ENCODE measurements at places on chromosomes 12 and 14.
A peak's percentile ranks its signal among the peaks of the same experiment; 100 is the strongest.

- DNase-seq: no peak
These were observed 175.1 kb upstream of the SLC38A2 start for GRCh38 chr12:46547421-46548354.

- no peak for DNase-seq
These were observed 123.2 kb downstream of the SNAPC1 start for GRCh38 chr14:61885203-61885961.

- no peak for DNase-seq
These were observed 23.3 kb downstream of the INSM2 start for GRCh38 chr14:35557221-35557747.

GRCh38 chr12:26868447-26869103 is 35.6 kb upstream of the ITPR2 start:
- DNase-seq: peak; percentile 73

GRCh38 chr14:95895720-95896119 is 19.1 kb downstream of the TUNAR start:
- DNase-seq: peak; percentile 42

- DNase-seq: peak; percentile 3
These were observed 22.8 kb downstream of the GALNT8 start for GRCh38 chr12:4743046-4743445.

- no peak for DNase-seq
These were observed 867 bp upstream of the TDG start for GRCh38 chr12:103964805-103965204.

DNA sequence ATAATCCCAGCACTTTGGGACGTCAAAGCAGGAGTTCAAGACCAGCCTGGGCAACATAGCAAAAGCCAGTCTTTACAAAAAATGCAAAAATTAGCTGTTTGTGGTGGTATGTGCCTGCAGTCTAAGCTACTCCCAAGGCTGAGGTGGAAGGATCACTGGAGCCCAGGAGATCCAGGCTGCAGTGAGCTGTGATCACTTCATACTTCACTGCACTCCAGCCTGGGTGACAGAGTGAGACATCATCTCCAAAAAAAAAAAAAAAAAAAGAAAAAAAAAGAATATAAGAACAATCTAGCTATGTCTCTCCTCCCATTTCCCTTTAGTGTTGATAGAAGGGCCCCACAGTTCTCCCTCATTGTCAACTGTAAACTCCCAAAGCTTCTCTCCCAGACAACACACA is 3.5 kb upstream of the BCAT1 start:
- DNase-seq: no peak

- DNase-seq: no peak
These were observed 3.1 kb downstream of the EMP1 start for GRCh38 chr12:13199592-13199991.

- no peak for DNase-seq
These were observed 13.1 kb downstream of the ITGA7 start for GRCh38 chr12:55694651-55695050.

GRCh38 chr14:90681929-90682328 is 134.3 kb downstream of the TTC7B start:
- DNase-seq: no peak

- DNase-seq: peak; percentile 34
These were observed 13.1 kb upstream of the ANP32D start for GRCh38 chr12:48459259-48459658.

- DNase-seq: no peak
These were observed 164.4 kb upstream of the HIF1A start for GRCh38 chr14:61530896-61531295.

DNA sequence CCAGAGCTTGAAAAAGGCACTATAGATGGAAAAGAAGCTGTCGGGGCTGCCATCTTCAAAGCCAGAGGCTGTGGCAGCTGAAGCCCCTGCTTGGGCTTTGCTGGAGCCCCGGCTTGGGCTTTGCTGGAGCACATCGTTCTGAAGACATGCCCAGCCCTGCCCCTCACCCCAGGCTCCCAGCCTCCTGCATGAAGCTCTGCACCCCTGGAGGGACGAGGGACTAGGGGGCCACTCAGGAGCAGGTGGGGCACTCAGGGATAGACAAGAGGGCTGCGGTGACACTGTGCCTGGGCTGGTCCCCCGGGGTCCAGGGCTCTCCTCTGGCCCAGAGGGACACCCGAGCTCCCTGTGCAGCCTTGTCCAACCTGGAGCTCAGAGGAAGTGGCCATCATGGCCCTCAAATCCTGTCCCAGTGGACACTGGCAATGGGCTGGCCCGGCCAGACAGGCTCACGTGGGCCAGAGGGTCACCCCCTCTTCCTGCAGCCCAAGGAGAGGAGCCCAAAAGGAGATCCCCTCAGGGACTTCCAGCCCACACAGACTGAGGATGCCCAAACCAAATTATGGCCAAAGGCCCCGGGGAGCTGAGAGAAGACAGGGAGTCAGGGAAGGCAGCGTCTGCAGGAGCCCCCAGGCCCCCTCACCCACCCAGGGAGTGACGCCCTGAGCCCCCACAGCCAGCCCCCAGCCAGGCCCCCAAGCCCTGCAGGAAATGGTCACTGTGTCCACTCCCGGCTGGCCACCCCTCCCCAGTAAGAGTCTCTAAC is 23.1 kb upstream of the C14orf180 start:
- DNase-seq: no peak

- DNase-seq: peak; percentile 10
These were observed 310.2 kb downstream of the CCDC91 start for GRCh38 chr12:28500373-28501024.

- no peak for DNase-seq
These were observed 67.2 kb downstream of the HECTD4 start for GRCh38 chr12:112314981-112315380.

DNA sequence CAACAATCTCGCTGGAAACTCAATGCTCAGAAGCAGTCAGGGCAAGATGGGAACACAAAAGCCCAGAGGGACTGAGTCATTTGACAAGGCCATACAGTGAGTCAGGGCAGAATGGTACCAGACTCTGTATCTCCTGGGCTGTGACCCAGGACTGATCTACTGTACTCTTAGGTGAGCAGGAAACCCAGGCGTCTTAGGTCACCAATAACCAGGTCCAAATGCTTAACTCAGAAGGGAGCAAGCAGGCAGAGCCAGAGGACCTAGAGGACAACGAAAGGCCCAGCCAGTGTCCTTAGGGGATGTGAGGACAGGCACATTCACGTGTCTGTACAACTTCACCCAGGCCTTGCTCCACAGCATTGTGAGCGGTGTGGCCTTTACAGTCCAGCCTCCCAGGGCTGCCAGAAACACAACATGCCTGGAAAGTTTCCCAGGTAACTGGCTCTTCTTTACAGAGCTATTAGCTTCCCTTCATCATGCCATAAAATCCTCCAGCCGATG is 69.9 kb downstream of the ARL6IP4 start:
- no peak for DNase-seq

DNA sequence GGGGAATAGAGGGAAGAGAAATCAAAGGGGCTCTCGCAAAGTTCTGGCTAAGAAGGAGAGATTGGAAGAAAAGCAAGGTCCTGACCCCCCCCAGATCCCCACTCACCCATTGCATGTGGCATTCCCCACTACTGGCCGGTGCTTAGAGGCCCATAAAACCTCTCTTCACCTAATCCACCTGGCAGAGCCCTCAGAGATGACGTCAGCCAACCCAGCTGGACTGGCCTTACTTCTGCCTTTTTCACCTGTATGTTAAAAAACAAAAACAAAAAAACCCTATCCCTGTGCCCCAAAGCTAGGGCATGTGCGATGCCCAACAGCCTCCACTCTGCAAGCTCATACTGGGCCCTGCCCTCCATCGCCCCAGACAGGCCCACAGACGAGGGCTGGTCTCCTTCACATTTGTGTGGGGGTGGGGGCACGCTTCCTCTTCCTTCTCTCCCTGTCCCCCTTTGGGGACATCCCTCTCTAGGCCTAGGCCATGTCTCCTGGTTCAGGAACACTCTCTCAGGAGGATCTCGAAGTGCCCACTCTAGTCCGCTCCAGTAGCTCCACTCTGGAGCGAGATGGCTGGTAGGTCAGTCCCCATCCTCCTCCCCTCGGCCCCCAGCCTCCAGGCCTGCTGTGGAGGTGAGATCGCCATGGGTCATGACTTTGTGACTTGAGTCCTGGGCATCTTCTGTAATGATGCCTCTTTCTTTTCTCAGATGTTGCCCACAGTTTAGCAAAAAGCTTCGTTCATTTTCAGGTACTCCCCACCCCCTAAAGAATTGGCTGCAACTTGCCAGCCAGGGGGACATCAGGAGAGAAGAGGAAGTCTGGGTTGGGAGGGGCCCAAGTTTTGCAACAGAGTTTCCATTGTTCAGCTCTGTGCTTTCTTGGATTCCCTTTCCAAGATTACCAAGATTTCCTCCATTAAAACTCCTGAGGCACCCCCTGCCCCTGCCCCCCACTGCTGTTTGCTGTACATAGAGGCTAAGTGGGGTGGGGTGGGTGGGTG is 37.0 kb downstream of the FIGNL2 start:
- no peak for DNase-seq

- DNase-seq: peak; percentile 80
These were observed 66.3 kb downstream of the CLIP1 start for GRCh38 chr12:122356192-122356635.

DNA sequence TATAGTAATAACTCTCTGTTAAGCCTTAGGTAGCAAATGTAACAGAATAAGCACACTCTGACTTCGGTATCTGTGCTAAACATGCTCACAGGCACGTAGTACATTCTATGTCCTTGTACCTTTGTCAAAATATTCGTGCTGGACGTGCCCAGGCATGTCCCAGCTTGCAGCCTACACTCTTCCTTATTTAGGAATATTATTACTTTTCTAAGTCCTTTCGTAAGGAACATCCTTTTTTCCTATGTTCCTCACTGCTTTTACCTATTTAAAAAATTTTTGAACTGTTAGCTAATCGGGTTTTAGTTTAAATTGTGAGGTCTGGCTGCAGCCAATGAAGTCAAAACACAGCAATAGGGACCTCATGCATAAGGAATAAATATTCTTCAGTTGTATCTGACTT is 24.1 kb upstream of the UBC start:
- DNase-seq: peak; percentile 47

GRCh38 chr12:88309546-88309945 is 167.4 kb downstream of the TMTC3 start:
- DNase-seq: no peak

GRCh38 chr12:53976823-53977595 is 2.3 kb upstream of the HOTAIR start:
- DNase-seq: no peak

DNA sequence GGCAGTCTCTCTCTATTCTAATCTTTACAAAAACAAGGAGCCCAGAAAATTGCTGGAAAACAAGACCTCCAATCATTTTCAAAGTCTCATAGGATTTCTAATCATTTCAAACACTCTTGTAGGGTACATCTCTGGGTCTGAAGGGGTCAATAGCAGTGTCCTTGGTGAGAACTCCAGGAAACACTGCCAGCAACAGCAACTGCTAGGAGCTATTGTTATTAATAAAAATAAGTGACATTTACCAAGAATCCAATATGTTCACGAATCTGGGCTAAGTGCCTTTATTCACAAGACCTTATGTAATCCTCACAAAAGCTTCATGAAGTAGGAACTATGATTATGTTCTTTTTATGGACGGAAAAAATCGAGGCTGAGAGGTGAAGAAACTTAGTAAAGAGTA is 72.8 kb downstream of the TTC7B start:
- no peak for DNase-seq

- no peak for DNase-seq
These were observed 90.3 kb downstream of the TPH2 start for GRCh38 chr12:72028966-72029365.

GRCh38 chr14:44428231-44428945 is 78.7 kb downstream of the FSCB start:
- no peak for DNase-seq

- DNase-seq: no peak
These were observed 7.4 kb downstream of the LRP1 start for GRCh38 chr12:57135527-57136326.

GRCh38 chr12:56193025-56193578 is 3.8 kb upstream of the SMARCC2 start:
- peak; percentile 96 for DNase-seq

GRCh38 chr12:101945369-101946232 is 68.2 kb downstream of the DRAM1 start:
- no peak for DNase-seq

- DNase-seq: no peak
These were observed 90.7 kb downstream of the ITPK1 start for GRCh38 chr14:93025055-93025454.

GRCh38 chr14:70885343-70886022 is 21.8 kb upstream of the PCNX1 start:
- DNase-seq: no peak

- DNase-seq: peak; percentile 62
These were observed 33.6 kb downstream of the AACS start for GRCh38 chr12:125098676-125099408.

DNA sequence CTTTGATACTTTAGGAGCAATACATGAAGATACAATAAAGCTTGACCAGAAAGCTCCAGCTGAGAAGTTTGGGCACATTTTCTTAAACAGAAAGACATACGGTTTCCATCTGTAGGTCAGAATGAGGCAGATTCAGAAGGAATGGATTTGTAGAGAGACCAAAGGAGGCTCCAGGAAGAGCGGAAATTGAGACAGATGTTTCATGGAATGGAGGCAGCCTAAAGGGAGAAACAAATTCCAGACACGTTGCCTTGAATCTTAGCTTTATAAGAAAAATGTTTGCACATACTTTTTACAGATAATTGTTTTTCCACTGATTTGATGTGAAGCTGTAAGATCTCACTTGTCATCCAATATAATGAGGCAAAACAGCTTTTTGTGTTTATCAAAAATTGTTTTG is 24.8 kb downstream of the EPYC start:
- DNase-seq: no peak

GRCh38 chr12:51773145-51773869 is 75.2 kb downstream of the FIGNL2 start:
- DNase-seq: peak; percentile 13

DNA sequence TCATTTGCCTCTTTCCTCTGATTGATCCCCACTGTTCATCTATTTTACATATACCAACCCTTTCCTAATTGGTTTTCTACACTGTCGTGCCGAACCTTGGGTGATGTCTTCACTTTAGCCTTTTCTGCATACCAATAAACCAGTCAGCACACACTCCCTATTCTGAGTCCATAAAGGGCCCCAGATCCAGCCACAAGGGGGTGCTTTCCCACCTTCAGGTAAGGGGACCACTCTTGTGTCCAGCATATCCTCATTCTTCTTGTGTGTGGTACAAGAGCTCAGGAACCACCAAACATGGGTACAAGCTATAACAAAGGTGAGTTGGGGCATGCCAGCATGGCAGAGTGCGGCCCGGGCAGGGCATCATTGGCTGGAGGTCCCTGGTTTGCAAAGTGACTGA is 859.8 kb downstream of the FSCB start:
- DNase-seq: peak; percentile 18

- DNase-seq: no peak
These were observed 401.7 kb downstream of the TRHDE start for GRCh38 chr12:72673853-72674252.

Data from hematopoietic multipotent progenitor cell treated with erythropoietin and hydrocortisone succinate and interleukin-3 and kit ligand, for 4 days (in vitro differentiated cells).